ENCODE measurements at places on chromosomes 2 and 18.

GRCh38 chr2:144890828-144891227 lies 370.9 kb upstream of the ZEB2 start:
- DNase-seq, result peak; percentile 81

DNA sequence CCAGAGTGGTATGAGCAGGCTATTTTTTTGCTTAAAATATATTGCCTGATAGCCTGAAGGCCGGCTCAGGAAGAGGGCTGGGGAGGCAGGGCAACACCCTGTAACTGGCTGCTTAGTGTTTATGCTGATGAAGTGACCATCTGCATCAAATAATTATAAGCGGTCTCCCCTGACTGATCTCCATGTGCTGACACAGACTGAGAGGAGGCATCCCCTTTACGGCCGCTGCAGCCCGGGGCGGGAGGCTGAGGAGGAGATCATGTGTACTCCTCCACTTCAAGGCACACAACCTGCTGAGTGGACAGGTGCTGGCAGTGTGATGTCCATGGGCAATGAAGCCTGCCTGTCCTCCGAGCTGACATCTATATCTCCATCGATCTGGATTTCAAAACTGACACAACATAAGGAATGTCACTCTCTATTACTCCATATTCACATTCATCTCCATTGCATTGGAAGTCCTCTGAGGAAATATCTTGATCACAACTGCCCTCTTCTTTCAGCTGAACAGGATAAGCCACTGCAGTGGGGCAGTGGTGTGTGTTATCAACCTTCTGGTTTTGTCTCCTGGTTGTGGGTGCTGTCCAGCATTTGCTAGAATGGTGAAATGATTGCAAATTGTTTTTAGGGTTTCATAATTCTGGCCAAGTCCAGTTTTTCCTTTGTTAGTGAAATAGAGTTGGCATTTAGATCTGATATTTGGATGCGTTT lies 143.5 kb downstream of the AQP4 start:
- no peak for DNase-seq

GRCh38 chr18:58730618-58731017 lies 59.4 kb downstream of the MALT1 start:
- DNase-seq, result no peak

DNA sequence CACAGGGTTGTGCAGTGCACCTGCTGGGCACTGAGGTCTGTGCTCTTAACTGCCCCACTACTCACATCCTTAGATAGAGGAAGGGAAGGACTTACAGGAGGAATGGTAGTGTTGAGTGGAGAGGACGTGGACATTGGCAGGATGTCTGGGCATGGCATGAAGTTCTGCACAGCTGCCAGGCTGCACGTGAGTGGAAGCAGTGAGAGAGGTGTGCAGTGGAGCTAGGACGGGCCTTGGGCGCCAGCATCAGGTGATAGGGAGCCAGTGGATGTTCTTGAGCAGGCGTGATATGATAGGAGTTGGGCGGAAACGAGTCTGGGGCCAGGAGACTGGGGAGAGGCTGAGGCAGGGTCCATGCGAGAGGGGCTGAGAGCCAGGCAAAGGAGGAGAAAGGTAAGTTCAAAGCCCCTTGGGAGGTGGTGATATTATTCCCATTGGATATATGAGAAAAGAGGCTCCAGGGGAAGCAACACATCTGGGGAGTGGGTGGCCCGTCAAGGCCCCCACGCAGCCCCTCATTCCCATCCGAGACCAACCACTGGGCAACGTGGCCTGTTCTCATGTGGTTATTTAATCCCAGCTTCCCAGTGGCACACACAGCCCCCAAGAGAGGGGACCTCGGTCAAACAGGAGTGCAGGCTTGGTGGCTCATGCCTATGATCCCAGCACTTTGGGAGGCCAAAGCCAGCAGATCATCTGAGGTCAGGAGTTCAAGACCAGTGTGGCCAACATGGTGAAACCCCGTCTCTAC lies 45.7 kb upstream of the SNED1 start:
- DNase-seq, result no peak

GRCh38 chr2:2571301-2572150 lies 240.5 kb upstream of the MYT1L start:
- DNase-seq, result no peak

- DNase-seq, result no peak
Measured at GRCh38 chr2:239930378-239930777, 94.8 kb downstream of the NDUFA10 start.

DNA sequence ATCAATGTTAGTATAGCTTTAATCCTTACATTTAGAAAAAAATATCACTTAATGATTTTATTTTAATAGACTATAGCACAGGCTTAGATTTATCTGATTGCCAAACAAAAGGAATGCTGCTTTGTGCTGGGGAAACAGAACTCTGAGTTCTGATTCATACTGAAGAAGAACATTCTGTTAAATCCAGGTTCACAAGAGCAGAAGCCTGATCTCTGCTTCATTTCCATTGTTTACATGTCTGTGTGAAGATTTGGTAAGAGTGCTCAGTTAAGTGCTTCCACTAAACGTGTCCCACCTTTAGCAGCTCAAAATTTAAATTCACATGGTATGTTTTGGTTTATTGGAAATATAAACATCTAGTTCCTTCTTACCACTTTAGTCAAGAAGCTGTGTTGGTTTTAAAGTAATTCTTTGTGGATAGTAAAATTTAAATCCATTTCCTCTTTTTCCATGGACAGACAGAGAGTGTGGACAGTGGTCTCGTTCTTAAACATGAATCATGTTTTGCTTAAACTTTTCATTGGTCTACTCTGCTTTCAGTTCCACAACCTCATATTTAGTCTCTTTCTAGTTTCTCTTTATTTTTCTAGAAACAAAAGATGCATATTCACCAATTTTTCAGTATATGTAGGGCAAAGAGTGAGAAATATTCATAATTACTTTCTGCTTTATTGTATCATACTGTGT lies 59.1 kb downstream of the NYAP2 start:
- no peak for DNase-seq

DNA sequence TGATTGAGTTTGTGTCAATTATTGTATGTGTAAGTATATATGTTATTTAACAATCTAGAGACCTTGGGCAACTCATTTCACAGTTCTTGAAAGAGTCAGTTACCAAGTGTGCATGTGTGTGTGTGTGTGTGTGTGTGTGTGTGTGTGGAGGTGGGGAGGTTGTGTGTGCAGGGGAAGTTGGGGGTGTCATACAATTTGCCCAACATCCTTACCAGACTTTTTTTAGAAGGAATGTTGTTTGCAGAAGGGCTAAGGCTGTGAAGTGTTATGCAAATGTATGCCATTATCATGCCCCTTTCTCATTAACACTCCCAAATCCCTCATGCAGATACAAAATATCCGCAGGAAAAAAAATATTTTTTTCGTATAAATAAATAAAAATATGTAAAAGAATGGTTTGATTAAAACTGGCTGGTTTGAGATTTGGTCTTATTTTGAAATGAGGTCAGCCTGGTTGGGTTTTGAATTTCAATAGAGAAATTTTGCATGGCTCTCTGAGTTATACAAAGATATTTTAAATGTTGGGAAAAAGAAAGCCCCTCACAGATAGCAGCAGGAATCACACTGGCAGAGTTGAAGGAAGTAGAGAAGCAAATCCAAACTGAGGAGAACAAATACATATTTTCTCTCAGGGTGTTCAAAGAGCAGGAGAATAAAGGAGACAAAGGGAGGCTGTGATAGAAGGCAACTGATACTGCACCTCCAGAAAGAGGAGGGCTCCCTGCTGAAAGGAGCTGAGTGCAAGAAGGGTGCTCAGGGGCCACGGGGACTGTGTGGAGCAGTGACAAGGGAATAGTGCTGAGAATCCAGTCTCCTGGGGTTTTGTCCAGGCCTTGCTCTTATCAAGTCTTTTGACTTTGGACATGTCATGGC lies 1365.5 kb upstream of the CELF4 start:
- no peak for DNase-seq

GRCh38 chr2:66477135-66477842 lies 42.4 kb downstream of the MEIS1 start:
- DNase-seq, result no peak

DNA sequence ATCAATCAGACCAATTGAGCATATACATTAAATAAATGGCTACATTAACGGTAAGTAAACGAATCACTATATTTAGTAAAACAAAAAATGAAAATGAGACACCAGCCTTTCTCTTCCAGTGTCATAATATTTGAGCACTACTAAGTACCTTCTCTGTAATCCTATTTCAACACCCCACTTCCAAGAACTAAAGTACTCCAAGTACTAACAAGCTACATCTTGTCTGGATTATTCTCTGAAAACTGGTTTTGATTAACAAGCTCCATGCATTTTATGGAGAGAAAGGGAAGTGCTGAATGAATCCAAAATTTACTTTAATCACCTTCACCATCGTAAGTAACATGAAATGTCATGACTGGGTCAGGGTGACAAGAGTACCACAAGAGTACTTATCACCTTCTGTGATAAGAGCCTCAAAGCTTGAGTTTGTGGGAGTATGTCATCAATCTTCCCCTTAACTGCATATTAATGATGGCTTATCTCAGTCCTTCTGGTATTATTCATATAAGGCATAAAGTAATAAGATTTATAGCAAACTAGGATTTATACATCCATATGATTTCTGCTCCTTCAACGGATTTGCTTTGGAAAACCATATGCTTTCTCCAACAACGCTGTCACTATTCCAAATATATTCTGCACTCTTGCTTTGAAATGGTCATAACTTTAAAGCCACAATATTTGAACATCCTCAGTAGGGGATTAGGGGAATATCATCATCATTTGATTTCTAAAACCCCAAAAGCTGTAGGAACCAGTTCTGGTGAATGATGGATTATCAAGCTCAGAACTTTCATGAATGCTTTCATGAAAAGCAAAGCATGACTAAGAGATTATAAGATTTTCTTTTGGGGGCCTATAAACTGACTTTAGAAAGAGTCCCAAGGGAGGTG lies 127.0 kb downstream of the ANTXR1 start:
- no peak for DNase-seq

- DNase-seq, result no peak
Measured at GRCh38 chr2:127007652-127008051, 99.3 kb downstream of the BIN1 start.

DNA sequence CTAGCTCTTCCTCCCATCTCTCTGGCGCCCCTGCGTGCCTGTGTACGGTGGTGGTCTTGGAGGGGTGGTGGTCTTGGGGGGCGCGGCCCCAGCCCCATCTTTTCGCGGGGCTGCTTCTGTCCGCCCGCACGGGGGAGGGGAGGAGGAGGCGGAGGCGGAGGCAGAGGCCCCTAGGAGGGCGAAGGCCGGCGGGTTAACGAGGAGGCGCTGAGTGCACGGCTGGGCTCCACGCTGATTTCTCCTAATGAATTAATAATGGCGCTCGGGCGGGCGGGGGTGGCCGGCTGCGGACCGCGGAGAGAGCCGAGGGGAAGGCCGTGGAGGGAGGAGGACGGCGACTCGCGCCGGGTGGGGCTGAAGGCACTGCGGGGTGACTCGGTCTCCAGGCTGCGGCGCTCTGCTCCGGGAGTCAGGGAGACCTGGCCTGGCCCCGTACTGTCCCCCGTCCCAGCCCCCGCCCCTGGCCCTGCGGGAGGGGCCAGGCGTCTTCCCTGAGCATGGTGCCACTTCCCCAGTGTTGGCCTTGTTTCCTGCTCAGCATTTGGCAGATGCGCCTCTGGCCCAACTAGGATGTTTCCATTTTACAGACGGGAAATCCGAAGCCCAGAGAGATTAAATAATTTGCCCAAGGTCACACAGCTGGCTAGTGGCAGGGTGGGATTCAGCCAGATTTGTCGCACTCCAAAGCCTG lies 6.0 kb downstream of the GAREM2 start:
- DNase-seq, result no peak

GRCh38 chr2:112061840-112062239 lies 6.8 kb downstream of the TMEM87B start:
- DNase-seq, result no peak

- DNase-seq, result no peak
Measured at GRCh38 chr2:85694052-85695025, at the start of gene GNLY. Gene GNLY (plus strand): TSS chr2:85694358. CDS start chr2:85694419, 61 bp downstream.

DNA sequence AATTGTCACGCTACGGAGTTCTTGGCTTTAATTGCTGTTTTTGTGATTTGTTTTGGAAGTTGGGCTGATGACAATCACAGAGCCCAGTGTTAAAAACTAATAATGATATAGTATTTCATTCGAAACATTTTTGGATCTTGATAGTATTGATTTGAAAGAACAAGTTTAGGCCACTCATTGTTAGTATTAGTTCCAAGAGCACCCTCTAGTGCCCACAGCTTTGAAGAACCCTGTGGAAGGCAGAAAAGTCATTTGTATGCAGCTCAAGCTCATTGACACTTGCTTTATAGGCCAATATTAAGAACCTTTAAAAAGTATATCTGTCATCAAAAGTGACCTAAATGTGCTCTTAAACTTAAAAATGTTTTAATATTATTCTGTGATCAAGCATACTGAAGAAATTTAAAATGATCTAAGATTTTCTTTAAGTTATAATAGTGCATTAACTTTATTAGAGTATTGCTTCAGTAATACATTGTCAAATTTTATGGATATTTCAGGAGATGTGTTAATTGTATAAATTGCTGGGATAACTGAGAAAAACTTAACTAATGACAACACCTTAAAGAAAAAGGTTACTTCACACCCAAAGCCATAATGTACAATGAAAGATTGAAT lies 191.0 kb downstream of the GRB14 start:
- DNase-seq, result peak; percentile 70

GRCh38 chr2:32450851-32451250 lies 94.0 kb downstream of the BIRC6 start:
- no peak for DNase-seq

DNA sequence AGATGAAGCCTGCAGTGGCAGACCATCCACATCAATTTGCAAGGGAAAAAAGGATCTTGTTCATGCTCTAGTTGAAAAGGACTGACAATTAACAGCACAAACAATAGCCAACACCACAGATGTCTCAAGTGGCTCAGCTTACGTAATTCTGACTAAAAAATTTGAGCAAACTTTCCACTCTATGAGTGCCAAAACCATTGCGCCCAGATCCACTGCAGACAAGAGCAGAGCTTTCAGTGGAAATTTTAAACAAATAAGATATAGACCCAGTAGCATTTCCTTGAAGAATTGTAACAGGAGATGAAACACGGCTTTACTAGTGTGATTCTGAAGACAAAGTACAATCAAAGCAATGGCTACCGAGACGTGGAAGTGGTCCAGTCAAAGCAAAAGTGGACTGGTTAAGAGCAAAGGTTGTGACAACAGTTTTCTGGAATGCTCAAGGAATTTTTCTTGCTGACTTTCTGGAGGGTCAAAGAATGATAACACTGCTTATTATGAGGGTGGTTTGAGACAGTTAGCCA lies 12.0 kb upstream of the ZNF396 start:
- DNase-seq, result no peak

GRCh38 chr2:121377646-121378045 lies 92.6 kb upstream of the TFCP2L1 start:
- DNase-seq, result peak; percentile 2

Data from NCI-H2081 (cell line).